ENCODE measurements at places on chromosomes 1 and 21.

DNA sequence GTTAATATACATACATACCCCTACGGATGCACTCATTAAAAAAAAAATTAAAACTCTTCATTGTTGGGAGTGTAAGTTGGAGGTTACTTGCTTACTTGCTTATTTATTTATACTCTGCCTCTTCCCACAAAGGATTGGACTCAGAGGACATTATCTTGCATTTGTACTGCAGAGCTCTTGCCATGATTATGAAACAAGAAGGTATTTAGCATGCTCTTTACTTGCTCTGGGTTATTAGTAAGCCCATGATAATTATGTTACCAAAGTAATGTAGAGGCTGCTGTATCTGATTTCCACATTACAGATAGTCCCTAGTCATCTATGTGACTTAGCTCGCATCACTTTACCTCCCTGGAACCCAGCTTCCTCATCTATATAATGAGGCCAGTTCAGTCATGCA, 355.1 kb upstream of the PTBP2 start:
- no peaks in the 10 kb centered on the region for H3K36me3 ChIP-seq
- no peaks in the 10 kb centered on the region for H3K27me3 ChIP-seq
- H3K4me1 ChIP-seq: peaks cover 5% of the 10 kb centered on the region
- H3K27ac ChIP-seq: no peak overlapping the region
- no peak for DNase-seq

DNA sequence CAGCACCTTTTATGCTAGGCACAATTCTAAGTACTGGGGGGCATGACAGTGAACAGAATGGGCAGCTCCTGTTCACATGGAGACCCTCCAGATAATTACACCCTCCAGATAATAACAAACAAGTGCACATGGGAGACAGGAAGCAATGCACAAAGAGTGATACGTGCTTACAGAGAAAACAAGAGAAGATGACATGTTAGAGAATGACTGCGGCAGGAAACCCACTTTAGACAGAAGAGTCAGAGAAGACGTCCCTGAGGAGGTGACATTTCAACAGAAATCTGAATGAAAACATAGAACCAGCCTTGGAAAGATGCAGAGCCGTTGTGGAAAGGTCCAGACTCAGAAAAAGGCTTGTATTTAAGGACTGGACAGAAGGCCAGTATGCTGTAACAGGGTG, 54.7 kb upstream of the ARTN start:
- no peaks in the 10 kb centered on the region for H3K4me1 ChIP-seq
- no peaks in the 10 kb centered on the region for H3K36me3 ChIP-seq
- H3K27ac ChIP-seq: no peak overlapping the region
- no peaks in the 10 kb centered on the region for H3K27me3 ChIP-seq

DNA sequence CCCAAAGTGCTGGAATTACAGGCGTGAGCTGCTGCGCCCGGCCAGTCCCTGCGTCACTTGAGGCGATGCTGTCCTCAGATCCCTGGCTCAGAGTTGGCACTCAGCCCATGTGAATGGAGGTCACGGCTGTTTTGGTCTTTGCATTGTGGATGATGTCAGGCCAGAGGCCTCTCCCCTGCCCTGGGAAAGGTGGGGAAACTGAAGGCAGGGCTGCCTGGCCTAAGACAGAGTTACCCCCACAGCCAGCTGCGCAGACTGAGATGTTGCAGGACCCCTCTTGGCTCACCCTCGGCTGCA, 821 bp downstream of the MASP2 start:
- DNase-seq: no peak
- H3K4me3 ChIP-seq: no peak overlapping the region
- H3K4me1 ChIP-seq: no peaks in the 10 kb centered on the region
- no peaks in the 10 kb centered on the region for H3K36me3 ChIP-seq
- H3K27ac ChIP-seq: no peak overlapping the region

GRCh38 chr21:26280775-26281174, 110.2 kb upstream of the APP start:
- H3K4me3 ChIP-seq: no peak overlapping the region
- no peaks in the 10 kb centered on the region for H3K27me3 ChIP-seq
- H3K36me3 ChIP-seq: no peaks in the 10 kb centered on the region
- H3K4me1 ChIP-seq: no peaks in the 10 kb centered on the region
- DNase-seq: no peak
- no peak overlapping the region for H3K27ac ChIP-seq

DNA sequence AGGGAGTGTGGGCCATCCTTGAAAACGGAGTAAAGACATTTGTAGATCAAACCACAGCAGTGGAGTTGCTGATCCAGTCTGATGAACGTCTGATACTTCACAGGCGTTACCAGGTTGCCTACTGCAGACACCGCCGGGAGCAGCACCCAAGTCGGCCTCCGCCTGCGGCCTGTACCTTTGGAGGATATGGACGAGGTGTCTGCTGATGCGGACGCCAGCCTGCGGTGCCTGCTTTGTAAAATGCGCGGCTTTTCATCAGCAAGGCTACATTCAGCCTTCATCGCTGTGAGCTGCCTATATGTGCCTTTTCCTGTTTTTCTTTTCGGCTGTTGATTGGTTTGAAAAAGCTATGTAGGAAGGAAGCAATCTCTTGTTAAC, 16.0 kb downstream of the SLX9 start:
- no peaks in the 10 kb centered on the region for H3K27me3 ChIP-seq
- H3K36me3 ChIP-seq: peaks cover under 1% of the 10 kb centered on the region
- DNase-seq: no peak
- H3K4me1 ChIP-seq: no peaks in the 10 kb centered on the region

- DNase-seq: no peak
- no peaks in the 10 kb centered on the region for H3K36me3 ChIP-seq
- H3K4me3 ChIP-seq: no peak overlapping the region
- no peak overlapping the region for H3K27ac ChIP-seq
These were observed 14.3 kb upstream of the LRP8 start for GRCh38 chr1:53341961-53342707.

DNA sequence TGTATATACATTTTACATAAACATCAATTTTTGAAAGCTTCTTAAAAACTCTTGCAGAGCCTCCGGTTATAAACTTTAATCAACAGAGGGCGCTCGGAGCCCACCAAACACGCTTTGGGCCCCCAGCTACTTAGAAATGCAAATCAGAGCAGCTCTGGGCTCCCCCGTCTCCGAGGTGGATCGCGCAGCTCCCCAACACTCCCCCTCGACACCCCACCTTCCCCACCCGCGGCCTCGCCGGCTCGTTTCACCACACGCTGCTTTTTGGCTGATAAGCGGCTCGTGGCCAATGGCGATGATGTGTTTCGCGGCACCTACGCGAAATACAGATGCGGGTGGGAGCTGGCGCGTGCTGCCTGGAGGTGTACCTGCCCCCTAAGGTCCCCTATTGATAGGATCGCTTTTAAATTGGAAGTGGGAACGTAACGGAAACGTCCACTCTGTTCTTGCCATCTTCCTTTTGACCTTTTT, 1.7 kb upstream of the KIF26B start:
- H3K4me3 ChIP-seq: peak overlapping the region; percentile 66
- no peak overlapping the region for H3K27ac ChIP-seq
- peaks cover 26% of the 10 kb centered on the region for H3K27me3 ChIP-seq
- peak; percentile 39 for DNase-seq
- no peaks in the 10 kb centered on the region for H3K36me3 ChIP-seq

DNA sequence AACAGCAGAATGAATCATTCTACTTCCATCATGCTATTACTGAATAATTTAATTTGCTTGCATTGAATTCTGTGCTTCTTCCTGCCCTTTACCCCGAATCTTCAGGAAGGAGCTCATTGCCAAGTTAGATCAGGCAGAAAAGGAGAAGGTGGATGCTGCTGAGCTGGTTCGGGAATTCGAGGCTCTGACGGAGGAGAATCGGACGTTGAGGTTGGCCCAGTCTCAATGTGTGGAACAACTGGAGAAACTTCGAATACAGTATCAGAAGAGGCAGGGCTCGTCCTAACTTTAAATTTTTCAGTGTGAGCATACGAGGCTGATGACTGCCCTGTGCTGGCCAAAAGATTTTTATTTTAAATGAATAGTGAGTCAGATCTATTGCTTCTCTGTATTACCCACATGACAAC, 44.2 kb downstream of the MAP3K7CL start:
- H3K27me3 ChIP-seq: no peaks in the 10 kb centered on the region
- no peak for DNase-seq
- H3K27ac ChIP-seq: no peak overlapping the region
- H3K36me3 ChIP-seq: no peaks in the 10 kb centered on the region

GRCh38 chr1:243568793-243569192, 281.2 kb downstream of the AKT3 start:
- no peaks in the 10 kb centered on the region for H3K36me3 ChIP-seq
- H3K4me3 ChIP-seq: no peak overlapping the region
- H3K4me1 ChIP-seq: no peaks in the 10 kb centered on the region
- H3K27ac ChIP-seq: no peak overlapping the region
- DNase-seq: no peak
- no peaks in the 10 kb centered on the region for H3K27me3 ChIP-seq

- no peak overlapping the region for H3K27ac ChIP-seq
- no peak for DNase-seq
- H3K4me3 ChIP-seq: no peak overlapping the region
- H3K27me3 ChIP-seq: no peaks in the 10 kb centered on the region
- H3K4me1 ChIP-seq: no peaks in the 10 kb centered on the region
- no peaks in the 10 kb centered on the region for H3K36me3 ChIP-seq
These were observed 298.9 kb downstream of the DPYD start for GRCh38 chr1:97621955-97622354.

DNA sequence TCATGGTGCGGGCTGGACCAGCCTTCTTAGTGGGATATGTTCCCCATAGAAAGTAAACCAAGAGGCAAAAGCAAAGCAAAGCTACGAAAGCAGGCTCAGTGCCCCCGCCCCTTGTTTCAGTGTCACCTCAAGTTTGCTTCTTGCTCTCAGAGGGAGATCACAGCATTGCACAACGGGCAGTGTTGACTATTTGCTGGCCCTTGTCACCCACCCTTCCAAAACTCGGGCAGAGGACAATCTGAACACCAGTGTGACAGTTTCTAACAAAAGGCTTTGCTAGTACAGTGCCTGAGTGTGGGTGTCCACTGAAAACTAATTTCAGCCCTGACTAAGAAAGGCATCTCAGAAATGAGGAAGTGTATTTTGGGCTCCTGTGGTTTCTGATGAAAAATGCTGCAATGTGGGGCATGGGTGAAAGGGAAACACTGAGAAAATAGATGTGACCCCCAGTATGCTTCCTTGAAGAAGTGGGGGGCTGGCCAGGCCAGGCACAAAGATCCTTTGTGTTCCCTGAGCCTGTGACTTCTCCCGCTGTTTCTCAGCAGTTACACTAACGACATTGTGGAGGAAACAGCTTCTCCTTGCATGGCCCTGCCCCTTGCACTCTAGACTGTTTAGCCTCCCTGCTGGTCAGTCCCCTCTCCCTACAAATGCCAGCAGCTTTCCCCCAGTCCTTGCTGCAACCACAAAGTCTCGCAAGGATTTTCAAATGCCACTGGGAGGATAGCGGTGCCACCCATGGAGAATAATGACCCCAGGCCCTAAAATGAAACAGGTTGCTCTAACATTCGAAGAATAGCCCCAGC, 33.3 kb upstream of the KCNE1 start:
- no peaks in the 10 kb centered on the region for H3K36me3 ChIP-seq
- DNase-seq: no peak
- H3K27me3 ChIP-seq: no peaks in the 10 kb centered on the region
- peaks cover 9% of the 10 kb centered on the region for H3K4me1 ChIP-seq
- H3K4me3 ChIP-seq: no peak overlapping the region

DNA sequence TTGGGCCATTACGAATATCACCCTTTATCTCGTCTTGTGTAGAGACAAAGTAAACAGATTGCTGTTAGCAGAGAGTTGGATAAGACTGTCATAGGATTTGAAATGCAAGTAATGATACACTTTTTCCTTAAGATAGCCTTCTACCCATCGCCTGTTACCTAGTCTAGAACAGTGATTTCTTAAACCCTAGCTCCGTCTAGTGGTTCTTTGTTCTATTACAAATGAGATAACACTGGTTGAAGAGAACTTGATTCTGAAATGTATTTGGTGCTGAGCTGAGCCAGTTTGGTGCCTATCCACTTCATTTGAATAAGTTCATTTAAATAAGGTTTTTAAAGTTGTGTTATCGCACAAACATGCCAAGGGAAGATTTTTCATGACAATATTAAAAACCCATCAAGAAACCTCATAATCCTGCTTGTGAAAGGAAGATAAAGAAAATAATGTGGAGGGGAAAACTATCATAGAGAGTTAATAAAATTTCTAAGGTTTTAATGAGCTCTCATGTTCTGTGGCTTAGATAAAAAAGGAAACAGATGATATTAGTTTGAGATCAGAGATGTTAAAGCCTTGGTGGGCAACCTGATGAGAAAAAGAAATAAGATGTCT, 1.5 kb upstream of the KCNH1 start:
- no peak overlapping the region for H3K27ac ChIP-seq
- peaks cover 27% of the 10 kb centered on the region for H3K27me3 ChIP-seq
- H3K4me3 ChIP-seq: no peak overlapping the region
- peaks cover 4% of the 10 kb centered on the region for H3K4me1 ChIP-seq
- no peaks in the 10 kb centered on the region for H3K36me3 ChIP-seq

- peak overlapping the region; percentile 15 for H3K4me3 ChIP-seq
- peak overlapping the region; percentile 83 for H3K27ac ChIP-seq
These were observed 35.7 kb downstream of the NEK2 start for GRCh38 chr1:211639475-211640300.

DNA sequence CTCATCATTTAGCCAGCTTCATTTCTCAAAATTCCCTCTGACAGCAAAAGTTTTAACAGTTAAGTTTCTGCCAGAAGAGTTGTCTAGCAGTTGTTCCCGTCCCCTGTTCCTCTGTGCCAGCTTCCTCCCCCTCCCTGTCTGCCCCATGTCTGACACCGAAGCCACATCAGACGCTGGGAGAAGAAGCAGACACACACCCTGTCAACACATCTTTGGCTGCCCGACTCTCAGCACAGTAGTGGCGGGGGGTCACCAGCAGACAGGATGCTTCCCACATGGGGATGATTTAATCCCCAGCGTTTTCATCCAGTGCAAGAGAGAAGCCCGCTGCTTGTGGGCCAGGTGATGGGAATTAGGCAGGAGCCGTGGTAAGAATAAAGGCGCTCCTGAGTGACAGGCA, 379.4 kb upstream of the RUNX1 start:
- H3K4me1 ChIP-seq: no peaks in the 10 kb centered on the region
- peaks cover 2% of the 10 kb centered on the region for H3K27me3 ChIP-seq
- no peak overlapping the region for H3K27ac ChIP-seq
- H3K36me3 ChIP-seq: no peaks in the 10 kb centered on the region
- H3K4me3 ChIP-seq: no peak overlapping the region

GRCh38 chr1:213244664-213245091, 193.6 kb downstream of the RPS6KC1 start:
- DNase-seq: no peak
- no peaks in the 10 kb centered on the region for H3K36me3 ChIP-seq
- no peak overlapping the region for H3K4me3 ChIP-seq
- H3K4me1 ChIP-seq: no peaks in the 10 kb centered on the region
- H3K27me3 ChIP-seq: no peaks in the 10 kb centered on the region
- H3K27ac ChIP-seq: no peak overlapping the region

- no peaks in the 10 kb centered on the region for H3K27me3 ChIP-seq
- H3K36me3 ChIP-seq: no peaks in the 10 kb centered on the region
- H3K4me3 ChIP-seq: no peak overlapping the region
- no peak for DNase-seq
These were observed 118.7 kb downstream of the SYT2 start for GRCh38 chr1:202591515-202591914.

Data from Panc1 (cell line).